ENCODE measurements at places on chromosomes 3 and 15.

GRCh38 chr15:39713846-39714245, 68.8 kb downstream of the FSIP1 start:
- DNase-seq: no peak

GRCh38 chr3:117114517-117115265, 405.1 kb downstream of the TUSC7 start:
- DNase-seq: no peak

- no peak for DNase-seq
Observed at GRCh38 chr3:55330756-55331155, 156.3 kb downstream of the WNT5A start.

- no peak for DNase-seq
Observed at GRCh38 chr15:28219116-28219515, 102.9 kb downstream of the HERC2 start.

DNA sequence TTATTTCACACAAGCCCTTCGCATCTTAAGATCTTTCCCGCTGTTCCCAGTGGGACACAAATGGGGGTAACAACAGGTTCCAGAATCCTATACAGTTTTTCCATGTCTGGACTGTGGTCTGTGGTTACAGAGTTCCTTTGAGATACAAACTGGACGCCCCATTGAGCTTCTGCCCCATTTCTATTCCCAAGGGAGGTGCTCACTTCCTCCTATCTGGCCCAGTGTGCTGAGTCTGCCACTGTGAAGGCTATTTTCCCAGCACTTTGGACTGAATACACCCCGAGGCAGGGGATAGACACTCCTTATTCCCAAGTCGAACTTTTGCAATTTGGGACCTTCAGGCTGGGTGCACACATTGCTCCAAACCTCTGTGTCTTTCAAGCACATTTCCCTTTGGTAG, 44.0 kb downstream of the MESD start:
- no peak for DNase-seq

DNA sequence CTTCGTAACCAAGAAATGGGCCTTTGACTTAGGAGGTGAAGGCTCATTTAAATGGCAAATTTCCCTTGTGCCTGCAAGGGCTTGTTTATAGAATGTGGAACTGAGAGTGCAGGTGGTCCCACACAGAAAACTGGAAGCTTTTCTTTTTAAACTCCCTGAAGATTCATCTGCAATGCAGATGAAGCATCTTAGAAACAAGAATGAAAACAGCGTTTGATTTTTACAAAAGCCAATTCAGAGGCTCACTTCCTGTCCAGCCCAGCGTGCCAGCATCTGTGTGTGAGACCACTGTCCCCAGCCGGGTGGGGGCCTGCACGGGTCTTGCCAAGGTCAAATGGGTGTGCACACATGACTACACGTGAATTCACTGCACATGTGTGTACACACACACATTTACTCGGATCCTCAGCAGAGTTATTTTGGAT, 94.7 kb downstream of the LINGO1 start:
- no peak for DNase-seq

- peak; percentile 58 for DNase-seq
Observed at GRCh38 chr15:55327387-55327786, 8.4 kb downstream of the PIGB start.

DNA sequence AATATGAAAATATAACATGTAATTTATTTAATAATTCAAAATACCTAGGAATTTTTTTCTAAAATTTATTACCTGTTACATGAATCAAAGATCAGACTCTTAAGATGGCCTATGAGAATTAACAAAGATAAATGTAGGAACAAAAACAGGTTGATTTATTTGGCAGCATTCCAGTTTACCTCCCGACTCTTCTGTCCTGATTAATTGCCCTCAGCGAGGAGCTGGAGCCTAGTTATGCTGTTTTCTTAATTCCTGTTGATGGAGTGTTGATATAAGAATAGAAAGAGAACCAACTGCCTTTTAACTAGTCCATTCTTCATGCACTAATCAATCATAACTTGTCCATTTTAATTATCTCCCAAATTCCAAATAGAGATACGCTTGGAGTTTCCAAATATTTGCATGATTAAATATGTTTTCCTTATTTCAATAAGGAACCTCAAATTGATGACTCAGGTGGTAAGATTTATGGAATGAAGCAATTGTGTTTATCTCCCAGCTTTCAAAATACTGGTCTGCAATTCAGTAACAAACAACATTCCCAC, 10.6 kb upstream of the CPB1 start:
- no peak for DNase-seq

DNA sequence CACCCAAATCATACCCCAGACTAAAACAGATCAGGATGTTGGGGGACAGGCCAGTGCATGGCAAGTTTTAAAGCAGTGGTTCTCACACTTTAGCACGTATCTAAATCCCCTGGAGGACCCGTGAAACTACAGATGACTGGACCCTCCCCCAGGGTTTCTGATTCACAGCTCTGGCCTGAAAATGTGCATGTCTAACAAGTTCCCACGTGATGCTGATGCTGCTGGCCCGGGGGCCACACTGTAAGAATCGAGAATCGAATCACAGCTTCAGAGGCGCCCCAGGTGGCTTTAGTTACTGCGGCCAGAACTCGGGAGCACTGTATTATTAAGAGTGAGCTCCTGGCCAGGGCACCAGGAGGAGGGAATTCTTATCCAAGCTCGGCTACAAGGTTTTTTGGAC, 11.6 kb downstream of the ADAMTS17 start:
- no peak for DNase-seq

DNA sequence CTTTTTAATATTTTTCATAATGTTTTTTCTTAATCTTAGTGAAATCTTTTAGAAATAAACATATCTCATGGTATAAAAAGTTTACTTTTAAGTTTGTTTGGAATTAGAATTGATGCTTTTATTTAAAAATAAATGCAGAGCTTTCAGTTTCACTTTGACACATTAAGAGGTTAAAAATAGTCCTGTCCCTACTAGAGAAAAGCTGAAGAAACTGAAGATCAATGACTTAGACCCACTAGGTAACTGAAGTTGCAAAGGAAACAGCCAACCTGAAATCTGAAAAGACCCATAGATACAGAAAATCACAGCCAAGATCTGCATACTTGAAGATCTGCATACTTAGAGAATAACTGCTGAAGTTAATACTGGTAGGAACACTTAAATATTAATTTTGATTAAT, 237.6 kb downstream of the RAP2B start:
- DNase-seq: no peak

- no peak for DNase-seq
Observed at GRCh38 chr3:150627557-150627956, 24.4 kb downstream of the SELENOT start.

- DNase-seq: no peak
Observed at GRCh38 chr3:195219351-195220230, 51.4 kb downstream of the XXYLT1 start.

DNA sequence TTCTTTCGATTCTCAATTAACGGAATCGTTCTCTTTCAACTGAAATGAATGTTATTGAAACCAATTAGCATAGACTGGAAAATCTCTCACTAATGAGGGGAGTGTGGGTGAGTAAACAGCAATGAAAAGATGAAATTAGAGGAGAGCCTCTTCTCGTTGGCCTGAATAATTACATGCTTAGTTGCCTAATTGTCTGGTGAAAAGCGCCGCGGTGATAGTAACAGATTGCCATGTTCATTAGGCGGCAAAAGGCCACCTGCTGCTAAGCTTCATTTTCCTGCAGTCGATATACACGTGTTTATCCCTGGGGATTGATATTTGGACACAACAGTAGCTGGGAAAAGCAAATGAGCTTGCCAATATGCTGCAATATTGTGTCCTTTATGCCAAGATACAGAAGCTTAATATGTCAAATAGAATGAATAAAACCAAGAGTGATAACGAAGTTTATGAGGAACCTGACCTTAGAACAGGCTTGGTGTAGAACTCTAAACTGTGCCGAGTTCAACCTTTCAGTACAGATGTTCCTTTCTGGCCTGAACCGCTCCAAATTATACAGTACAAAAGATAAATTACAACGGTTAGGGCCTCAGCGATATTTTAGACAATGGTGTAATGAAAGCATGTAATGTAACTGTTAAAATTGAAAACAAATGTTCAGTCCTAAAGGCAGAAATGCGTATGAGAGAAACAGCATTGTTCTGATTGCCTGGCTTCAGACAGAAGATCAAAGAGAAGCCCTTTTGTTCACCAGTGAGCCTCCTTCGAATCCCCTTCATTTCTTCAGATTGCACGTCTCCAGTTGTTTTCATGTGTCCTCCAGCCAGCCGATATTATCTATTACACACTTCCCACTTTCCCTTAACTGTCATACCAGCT, 185.2 kb downstream of the SHOX2 start:
- no peak for DNase-seq

GRCh38 chr3:126339466-126339865, 17.7 kb downstream of the KLF15 start:
- DNase-seq: no peak

- no peak for DNase-seq
Observed at GRCh38 chr3:134795746-134796280, 753 bp downstream of the EPHB1 start.

GRCh38 chr3:148512648-148513047, 185.1 kb upstream of the AGTR1 start:
- no peak for DNase-seq
